ENCODE measurements at places on chromosomes 7 and 10.

- DNase-seq: no peak
These were observed 16.9 kb upstream of the OTUD1 start for GRCh38 chr10:23422003-23422411.

DNA sequence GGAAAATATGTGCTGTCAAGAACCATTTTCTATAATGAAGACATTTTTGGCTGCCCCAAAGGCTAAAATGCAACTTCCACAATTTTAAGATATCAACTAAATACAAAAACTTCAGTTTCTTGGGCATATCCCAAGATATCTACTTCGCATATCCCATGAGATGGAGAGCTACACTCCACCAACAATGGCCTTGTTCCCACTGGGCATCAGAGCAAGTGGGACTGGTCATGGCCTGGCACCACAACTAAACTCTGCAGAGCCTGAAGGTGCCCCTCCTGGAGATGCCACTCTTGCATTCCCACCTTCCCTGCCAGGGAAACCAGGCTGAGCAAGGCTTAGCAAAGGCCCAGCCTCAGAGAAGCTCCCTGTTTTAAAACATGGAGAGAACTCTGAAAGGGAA, 75.8 kb upstream of the LRRC17 start:
- DNase-seq: no peak

DNA sequence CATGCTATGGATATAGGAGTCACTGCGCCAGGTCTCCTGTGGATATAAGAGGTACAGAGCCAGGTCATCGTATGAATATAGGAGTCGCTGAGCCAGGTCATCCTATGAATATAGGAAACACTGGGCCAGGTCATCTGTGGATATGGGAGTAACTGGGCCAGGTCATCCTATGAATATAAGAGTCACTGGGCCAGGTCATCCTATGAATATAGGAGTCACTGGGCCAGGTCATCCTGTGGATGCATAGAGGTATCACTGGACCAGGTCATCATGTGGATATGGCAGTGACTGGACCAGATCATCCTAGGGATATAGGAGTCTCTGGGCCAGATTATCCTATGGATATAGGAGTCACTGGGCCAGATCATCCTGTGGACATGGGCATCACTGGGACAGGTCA, 181.7 kb downstream of the DNAH11 start:
- DNase-seq: no peak

- DNase-seq: no peak
These were observed 16.5 kb upstream of the CHN2 start for GRCh38 chr7:29177963-29178600.

- no peak for DNase-seq
These were observed 73.2 kb upstream of the SHH start for GRCh38 chr7:155885167-155886155.

- DNase-seq: no peak
These were observed 254.9 kb downstream of the PLXNA4 start for GRCh38 chr7:132321387-132321786.

DNA sequence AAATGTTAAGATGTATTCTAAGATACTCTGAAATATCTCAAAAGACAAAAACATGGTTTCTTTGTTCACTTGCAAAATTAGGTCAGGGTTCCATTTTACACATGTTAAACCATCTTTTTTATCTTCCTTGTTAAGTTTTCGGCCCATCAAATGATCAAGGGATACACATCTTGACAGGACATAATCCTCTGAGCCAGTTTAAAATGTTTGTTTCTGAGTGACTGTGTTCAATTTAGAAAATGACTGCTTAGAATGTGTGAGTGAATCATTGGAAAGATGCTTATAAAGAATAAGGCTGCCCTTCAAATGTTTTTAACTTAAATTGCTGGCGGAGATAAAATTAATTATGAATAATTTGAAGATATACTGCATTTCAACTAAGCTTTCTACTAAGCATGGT, 95.9 kb upstream of the SLC26A5 start:
- DNase-seq: no peak

DNA sequence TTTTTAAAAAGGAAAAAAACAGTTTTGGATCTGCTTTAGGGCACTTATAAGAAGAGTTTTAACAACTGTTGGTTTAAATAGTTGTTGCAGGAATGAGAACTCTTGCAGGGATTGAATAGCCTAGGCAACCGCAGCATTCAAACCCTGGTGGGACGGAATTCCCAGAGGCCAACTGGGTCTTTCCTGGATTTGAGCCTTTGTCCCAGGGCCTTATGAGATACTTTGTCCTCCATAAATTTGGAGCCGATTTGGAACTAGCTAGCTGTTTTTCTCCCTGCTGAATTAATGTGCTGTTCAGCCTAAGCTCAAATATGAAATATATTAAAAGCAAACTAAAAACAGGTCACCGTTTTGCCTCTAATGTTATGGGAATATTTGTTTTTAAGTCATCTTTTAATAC, 109.6 kb downstream of the LRMDA start:
- no peak for DNase-seq

- DNase-seq: no peak
These were observed 19.3 kb upstream of the NUP205 start for GRCh38 chr7:135538376-135538775.

DNA sequence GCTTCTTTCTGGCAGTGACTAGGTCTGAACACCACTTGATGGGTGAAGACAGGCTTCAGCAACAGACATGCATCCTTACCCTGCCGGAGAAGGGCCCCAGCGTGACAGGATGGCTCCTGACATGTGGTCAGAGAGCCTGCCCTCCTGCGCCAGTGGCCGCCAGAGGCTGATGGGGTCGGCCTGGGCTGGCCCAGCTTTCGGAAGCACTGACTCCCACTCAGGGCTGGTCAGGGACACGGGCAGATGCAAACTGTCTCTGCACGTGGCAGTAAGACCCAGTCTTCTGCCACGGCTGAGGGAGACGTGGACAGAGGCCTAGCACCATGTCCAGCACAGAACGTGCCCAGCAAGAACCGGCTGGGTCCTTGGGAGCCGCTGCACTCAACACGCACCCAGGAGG, 10.2 kb downstream of the TUBGCP2 start:
- no peak for DNase-seq

DNA sequence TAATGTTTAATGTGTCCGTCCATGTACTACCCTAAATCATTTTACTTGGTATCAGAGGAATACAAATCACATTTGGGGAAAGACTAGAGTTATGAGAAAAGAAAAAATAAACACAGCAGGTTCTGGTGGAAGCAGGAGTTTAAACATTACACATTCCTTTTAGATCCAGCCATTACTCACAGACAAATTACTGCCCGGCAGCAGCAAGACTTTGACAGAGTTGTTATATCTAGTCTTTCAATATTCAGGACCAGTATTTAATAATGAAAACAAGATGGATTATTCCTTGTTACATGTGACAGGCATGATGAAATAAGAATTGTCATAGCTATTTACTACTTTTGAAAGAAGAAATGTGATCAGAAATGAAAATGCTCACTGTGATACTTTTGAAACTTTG, 131.8 kb upstream of the GNAI1 start:
- DNase-seq: no peak

DNA sequence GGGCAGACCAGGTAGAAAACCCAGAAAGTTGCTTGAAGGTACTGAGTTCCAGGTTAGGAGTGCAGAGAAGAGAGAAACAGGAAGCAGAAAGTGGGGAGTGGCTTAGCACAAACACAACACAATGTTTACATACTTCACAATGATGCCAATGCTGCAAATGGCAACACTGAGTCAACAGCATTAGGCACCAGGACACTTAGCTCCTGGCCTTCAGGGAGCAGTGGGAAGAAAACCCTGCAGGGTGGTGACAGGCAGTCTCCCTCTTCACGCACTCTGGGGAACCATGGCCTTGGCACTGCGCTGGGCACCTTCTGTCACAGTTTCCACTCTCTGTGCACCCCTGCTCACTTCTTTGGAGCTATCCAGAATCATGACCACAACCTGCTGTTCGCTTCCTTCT, 7.3 kb downstream of the ICA1 start:
- DNase-seq: no peak

Data from DMS79 treated with DMSO at 0.1 percent for 48 hours (cell line).